Ureter (tissue), 1 donor: ENCODE measurements at places on chromosomes 11 and 22. TPM values are rescaled to one million over a fixed set of nuclear protein-coding genes. Genes with fewer than 3 reads are reported as not detected.

- DNase-seq = no peak
These were observed 27.7 kb upstream of the SHANK2 start for GRCh38 chr11:71279916-71280645.

- peak; percentile 66 for DNase-seq
These were observed 11.8 kb upstream of the APLNR start for GRCh38 chr11:57248780-57249383.

GRCh38 chr11:109963101-109963500 lies 130.1 kb upstream of the ZC3H12C start:
- DNase-seq = no peak

DNA sequence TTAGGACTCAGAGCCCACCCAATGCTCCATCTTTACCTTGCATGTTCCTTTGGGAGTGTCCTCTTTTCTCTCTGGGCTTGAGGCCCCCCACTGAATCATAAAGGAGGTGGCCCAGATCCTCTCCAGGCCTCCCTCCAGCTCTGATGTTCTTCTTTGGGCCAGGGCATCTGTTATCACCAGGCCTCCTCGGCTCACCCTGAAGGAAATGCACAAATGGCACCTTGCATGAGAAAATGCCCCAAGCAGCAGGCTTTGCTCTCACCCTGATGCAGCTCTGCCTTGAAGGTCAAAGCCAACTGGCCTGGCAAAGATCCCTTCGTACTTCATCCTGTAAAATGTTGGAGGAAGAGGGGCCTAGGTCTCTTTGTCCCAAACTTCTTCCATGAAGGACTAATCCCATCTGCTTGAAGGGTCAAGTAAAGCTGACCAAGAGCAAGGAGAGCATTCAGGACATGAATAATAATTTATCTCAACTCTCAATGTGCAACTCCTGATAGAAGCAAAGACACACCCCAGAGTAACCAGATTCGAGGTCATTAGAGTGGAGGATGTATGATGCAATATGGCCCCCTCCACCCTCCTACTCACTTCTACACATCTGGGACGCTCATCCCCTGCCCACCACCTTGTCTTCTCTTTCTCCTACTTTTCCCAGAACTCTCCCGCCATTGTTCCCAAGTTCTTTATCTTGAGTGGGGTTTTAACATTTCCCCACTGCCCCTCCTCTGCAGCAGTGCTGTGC lies 9.5 kb downstream of the APOL6 start:
- DNase-seq = no peak

DNA sequence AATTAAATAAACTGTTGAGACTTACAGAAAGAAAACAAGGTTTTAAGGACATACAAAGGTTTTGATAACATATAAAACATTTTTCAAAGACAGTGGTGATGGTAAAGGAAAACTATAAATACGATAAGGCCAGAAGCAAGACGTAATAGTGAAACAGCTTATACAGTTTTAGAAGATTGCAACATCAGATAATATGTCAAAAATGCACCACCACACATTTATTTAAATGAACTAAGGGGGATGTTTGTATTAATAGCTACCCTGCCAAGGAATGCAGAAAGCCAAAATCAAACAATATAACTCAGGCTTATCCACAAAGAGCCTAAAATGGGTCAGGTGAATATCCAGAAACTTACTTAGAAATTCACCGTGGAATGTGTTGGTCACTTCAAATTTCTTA lies 981.6 kb upstream of the FAT3 start:
- no peak for DNase-seq

GRCh38 chr11:128924510-128925249 lies 18.0 kb downstream of the TP53AIP1 start:
- no peak for DNase-seq

GRCh38 chr11:86800076-86800959 lies at the start of gene PRSS23:
Gene PRSS23, plus strand, starts transcription at chr11:86800542. Its CDS starts 7,102 bp downstream, at chr11:86807644.
- DNase-seq = no peak

DNA sequence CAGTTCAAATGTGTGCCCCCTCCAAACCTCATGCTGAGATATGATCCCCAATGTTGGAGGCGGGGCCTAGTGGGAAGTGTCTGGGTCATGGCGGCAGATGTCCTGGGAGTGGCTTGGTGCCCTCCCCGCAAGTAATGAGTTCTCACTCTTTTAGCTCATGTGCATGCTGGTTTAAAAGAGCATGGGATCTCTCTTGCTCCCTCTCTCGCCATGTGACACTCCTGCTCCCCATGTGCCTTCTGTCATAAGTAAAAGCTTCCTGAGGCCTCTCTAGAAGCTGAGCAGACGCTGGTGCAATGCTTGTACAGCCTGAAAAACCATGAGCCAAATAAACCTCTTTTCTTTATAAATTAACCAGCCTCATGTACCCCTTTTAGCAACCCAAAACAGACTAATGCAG lies 98.8 kb downstream of the SGSM3 start:
- DNase-seq = no peak

- peak; percentile 24 for DNase-seq
These were observed 592.4 kb downstream of the TBC1D22A start for GRCh38 chr22:47354668-47355387.

GRCh38 chr11:120028181-120028896 lies 109.6 kb downstream of the TRIM29 start:
- DNase-seq = no peak

GRCh38 chr11:12269104-12269441 lies 108.3 kb upstream of the PARVA start:
- peak; percentile 85 for DNase-seq

- DNase-seq = no peak
These were observed 701.8 kb downstream of the NTM start for GRCh38 chr11:132072044-132072857.

DNA sequence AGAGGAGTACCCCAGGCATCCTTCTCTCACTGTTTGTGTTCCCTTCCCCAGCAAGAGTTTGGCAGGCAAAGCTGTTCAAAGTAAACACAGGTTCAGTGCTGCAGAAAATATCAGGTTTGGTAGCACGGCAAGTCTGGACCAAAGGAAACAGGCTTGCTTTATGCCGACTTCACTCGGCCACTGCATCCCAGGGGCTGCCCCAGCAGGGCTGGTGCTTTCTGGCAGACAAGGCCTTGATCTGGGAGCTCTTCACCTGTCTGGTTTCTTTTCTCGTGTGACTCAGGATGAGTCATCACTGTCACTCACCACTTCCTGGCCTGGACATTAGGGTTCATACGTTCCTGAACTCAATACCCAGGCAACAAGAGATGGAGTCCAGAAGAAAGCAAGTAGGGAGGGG lies 52.6 kb upstream of the NAV2 start:
- DNase-seq = no peak

GRCh38 chr22:49503896-49504521 lies 323.7 kb downstream of the BRD1 start:
- DNase-seq = no peak

DNA sequence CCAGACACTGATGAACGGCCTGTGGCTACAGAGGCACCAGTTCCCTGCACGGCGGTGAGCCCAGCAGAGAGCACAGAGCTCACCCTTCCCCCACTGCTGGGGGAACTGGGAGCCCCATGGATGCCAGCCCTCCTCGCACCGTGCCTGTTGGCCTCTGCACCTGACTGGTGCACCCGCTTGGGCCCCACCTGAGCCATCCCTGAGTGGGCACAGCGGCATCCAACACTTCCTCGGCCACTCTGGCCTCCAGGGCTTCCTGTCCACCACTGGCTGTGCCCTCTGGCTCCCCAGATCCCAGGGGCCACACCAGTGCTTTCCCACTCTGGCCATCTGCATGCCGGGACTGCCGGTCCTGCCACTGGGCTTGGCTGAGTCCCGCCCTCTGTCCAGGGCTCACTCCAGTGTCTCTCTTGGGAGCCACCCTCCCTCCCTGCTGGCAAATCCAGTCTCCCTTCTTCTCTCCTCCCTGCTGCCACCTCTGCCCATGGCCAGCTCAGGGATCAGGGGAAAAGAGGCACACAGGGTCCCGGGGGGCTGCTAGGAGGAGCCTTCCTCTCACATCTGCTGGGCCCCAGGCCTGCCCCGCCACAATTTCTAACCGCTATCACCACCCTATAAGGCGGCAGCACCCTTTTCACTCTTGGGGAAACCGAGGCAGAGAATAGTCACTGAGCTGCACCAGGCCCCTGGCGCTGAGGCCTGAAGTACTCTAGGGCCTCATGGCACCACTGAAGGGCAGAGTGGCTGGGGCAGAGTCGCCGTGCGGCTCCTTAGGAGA lies 33.0 kb downstream of the GNB1L start:
- DNase-seq = no peak

- no peak for DNase-seq
These were observed 7.5 kb downstream of the ASCC2 start for GRCh38 chr22:29830585-29830984.

- no peak for DNase-seq
These were observed 47.7 kb downstream of the PIWIL3 start for GRCh38 chr22:24726848-24727217.

DNA sequence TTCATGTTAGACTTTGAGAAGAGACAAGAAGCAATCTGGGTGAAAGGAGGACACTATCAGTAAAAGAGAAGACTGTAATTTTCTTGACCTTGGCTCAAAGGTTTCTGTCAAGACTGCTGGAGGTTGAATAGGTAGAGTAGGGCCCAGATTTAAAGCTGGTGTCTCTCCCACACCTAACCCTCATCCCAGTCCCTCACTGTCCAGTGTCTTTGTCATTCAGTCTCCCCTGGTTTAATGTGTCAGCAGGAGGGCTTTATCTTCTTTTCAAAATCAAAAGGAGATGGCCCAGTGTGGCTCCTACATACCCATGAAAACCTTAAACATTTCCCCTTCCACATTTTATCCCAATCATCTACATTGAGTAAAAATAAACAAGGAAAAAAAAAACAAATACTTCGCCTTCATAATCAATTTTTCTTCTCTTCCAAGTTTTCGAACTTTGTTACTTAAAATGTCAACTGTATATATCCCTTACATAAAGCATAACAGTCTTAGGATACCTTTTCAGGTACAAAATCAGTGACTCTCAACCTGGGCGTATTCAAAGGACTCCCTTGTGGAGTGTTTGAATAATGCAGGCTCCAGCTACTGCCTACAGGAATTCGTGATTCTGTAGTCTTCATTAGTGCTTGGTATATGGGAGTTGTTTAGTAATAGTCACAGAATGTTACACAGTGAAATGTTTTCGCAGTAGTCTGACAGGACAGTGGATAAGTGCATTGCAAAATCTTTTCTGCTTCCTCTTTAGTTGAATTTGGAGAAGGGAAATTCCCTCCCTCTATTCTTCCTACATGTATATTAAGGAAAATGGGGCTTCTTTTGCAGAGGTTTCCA lies 87.2 kb downstream of the FAT3 start:
- DNase-seq = no peak

DNA sequence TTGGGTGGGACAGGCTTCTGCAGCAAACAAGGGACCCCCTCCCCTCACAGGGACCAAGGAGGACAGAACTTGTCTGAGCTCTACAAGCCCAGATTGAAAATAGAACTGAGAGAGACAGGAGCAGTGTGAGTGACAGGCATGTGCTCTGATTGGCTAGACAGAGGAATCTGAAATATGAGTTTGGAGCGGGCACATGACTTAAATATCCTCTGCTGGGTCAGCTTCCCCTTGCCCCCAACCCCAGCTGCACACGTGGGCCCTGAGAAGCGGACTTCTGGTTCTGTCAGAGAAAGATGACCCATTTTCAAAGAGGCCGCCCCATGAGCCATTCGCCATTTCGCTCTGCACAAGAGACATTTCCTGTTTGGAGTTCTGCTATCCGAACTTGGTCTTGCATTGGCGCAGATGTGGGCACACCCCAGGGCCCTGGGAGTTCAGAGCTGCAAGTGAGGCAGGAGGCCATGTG lies 5.3 kb downstream of the TUBA8 start:
- no peak for DNase-seq

DNA sequence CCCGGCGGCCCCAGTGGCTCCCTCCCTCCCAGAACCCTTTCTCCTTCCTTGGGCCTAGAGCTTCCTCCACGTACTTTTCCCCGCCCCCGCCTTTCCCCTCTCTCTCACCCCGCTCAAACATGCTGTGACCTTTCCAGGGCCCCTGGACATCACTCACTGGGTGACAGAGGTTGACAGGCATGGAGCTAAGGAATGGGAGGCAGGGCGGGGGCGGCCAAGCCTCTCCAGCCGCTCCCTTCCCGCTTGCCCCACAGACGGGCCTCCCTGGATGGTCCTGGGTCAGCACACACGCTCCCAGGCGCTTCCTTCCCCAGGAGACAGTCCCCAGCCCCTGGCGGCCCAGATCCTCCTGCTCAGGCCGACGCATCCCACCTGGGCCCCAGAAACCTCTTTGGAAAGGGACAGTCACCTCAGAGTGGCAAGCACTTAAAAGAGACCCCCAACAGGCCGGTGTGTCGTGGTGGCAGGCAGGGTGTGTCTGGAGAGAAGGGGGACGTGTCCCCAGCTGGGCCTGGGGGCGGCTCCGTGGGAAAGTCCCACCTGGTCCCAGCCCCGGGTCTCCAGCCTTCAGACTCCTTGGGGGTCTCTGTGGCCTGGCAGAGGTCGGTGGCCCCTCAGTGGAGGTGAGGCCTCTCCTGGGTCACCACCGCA lies 8.8 kb downstream of the H19 start:
- DNase-seq = no peak

GRCh38 chr11:43234881-43235280 lies 76.9 kb upstream of the API5 start:
- no peak for DNase-seq

DNA sequence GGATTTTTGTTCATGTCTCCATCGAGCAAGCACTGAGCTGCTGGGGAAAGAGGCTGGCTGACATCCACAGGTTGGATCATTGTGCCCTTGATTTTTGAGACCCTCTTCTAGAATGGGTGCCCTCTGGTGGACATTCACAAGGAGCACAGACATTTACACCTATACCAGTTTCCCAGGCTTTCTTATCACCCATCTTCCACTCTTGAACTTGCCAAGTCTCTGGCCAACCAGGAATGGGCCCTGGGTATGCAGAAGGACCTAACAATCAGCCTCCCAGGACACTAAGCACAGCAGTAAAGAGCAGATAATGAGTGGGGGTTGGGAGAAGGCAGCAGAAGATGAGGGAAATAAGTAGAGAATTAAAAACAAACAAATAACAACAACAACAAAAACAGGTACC lies 5.7 kb upstream of the INTS4 start:
- DNase-seq = no peak

DNA sequence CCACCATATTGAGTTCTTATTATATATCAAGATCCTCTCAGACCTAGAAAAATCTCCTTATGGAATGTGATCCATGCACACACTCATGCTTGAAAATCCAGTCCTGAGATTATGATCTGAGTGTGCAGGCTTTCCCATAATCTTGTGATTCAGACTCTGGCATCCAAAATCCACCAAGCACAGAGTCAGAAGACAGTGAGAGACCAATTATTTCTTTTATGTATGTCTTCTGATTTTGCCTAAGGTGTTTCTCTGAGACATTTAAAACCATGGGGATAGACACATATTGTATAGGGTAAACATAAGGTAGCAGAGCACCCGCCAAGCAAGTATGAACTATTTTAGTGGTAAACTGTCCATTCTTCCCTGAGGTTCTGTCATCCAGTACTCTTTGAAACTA lies 52.0 kb upstream of the MMP13 start:
- no peak for DNase-seq

GRCh38 chr11:107962181-107962580 lies 33.9 kb downstream of the RAB39A start:
- no peak for DNase-seq

- DNase-seq = no peak
These were observed 223.6 kb downstream of the SWAP70 start for GRCh38 chr11:9887472-9887871.

FJX1 gene
- 13.4 TPM for total RNA-seq

GPHA2 gene
- not detected for total RNA-seq

GVQW3 gene
- total RNA-seq = 2.4 TPM

ADM2 gene
- 4.6 TPM for total RNA-seq

LRRC75B gene
- total RNA-seq = 7.8 TPM

OR2D2 gene
- 1.0 TPM for total RNA-seq

MMP13 gene
- total RNA-seq = not detected

LRRC32 gene
- 83.7 TPM for total RNA-seq

OR2AG2 gene
- 1.7 TPM for total RNA-seq

NXPE4 gene
- not detected for total RNA-seq

MMP27 gene
- not detected for total RNA-seq

C11orf91 gene
- total RNA-seq = 0.52 TPM
